ENCODE measurements at places on chromosomes 11 and 22.

- H3K27ac ChIP-seq, result no peak overlapping the region
- DNase-seq, result peak; percentile 34
- no peaks in the 10 kb centered on the region for H3K36me3 ChIP-seq
- no peaks in the 10 kb centered on the region for H3K27me3 ChIP-seq
- peaks cover 15% of the 10 kb centered on the region for H3K4me1 ChIP-seq
These were observed 118.4 kb downstream of the TEAD1 start for GRCh38 chr11:12792590-12792989.

GRCh38 chr11:122339436-122340060 is 223.5 kb upstream of the BLID start:
- H3K36me3 ChIP-seq, result no peaks in the 10 kb centered on the region
- H3K4me3 ChIP-seq, result no peak overlapping the region
- no peaks in the 10 kb centered on the region for H3K27me3 ChIP-seq

DNA sequence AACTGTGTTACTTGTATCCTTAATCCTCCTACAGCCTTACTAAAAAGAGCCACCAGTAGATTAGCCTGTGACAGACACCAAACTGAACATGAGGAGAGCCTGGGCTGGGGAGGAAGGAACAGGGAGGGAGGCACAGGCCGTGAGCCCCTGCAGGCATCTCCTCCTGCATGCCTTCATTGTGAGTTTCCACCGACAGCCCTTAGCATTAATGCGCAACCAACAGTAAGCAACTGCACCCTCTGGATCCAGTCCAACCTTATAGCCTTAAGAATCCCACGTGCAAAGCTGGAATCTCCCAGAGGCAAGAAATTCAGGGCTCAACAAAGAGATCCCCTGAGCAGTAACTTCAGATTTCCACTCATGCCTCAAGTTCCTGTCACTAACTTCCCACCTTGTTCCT is 84.6 kb downstream of the ETS1 start:
- H3K4me1 ChIP-seq, result peaks cover 32% of the 10 kb centered on the region
- H3K27ac ChIP-seq, result no peak overlapping the region
- no peaks in the 10 kb centered on the region for H3K36me3 ChIP-seq
- H3K27me3 ChIP-seq, result no peaks in the 10 kb centered on the region

DNA sequence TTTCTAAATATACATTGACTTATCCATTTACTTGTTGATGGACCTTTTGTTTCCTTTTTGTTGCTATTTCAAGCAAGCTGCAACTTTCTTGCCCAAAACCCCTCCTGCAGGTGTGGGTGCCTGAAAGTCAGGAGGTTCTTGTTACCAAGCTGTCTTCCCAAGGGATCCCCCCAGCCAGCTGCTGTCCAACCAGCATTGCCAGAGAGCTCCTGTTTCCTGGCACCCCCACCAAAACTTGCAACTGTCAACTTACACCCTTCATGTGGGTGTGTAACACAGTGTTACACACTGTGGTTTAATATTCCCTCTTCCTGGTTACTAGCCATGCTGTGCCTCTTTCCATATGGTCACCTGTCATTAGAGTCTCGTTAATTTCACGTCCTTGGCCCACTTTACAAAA is 1.6 kb upstream of the KRTAP5-1 start:
- H3K4me1 ChIP-seq, result no peaks in the 10 kb centered on the region
- no peaks in the 10 kb centered on the region for H3K36me3 ChIP-seq

DNA sequence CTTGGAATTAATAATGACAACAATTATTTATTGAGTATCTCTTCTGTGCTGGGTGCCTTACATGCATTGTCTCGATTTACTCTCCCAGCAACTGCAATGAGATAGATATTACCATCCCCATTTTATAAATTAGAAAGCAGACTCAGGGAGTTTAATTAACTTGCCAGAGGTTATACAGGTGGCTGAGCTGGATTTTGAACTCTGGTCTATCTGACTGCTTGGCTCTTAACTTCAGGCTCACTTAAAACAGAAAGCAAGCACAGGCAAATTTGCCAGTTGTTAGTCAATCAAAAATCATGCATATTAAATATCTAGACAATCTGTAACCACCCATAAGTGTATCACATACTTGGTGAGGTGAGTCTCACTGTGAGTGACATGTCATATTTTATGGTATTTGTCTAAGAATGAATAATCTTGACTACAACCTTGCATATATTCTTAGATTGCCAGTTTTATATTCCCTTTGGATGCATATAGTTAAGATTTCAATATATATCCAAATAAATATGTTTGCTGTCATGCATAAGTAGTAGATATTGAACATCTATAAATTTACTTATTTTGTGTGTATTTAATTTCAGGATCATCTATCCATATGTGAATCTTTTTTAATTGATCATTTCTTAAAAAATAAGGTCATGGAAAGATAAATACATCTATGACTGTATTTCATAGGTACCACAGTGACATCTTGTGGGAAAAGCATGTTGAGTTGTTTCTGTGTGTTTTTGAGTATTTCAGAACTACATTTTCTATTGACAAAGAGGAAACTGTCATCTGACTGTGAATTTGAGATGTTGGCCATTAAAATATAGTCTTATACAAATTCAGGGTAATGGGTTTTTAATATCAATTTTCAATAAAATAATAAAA is 112.0 kb upstream of the ARHGAP42 start:
- DNase-seq, result no peak
- H3K27me3 ChIP-seq, result no peaks in the 10 kb centered on the region
- no peak overlapping the region for H3K27ac ChIP-seq
- no peak overlapping the region for H3K4me3 ChIP-seq
- no peaks in the 10 kb centered on the region for H3K4me1 ChIP-seq
- no peaks in the 10 kb centered on the region for H3K36me3 ChIP-seq

DNA sequence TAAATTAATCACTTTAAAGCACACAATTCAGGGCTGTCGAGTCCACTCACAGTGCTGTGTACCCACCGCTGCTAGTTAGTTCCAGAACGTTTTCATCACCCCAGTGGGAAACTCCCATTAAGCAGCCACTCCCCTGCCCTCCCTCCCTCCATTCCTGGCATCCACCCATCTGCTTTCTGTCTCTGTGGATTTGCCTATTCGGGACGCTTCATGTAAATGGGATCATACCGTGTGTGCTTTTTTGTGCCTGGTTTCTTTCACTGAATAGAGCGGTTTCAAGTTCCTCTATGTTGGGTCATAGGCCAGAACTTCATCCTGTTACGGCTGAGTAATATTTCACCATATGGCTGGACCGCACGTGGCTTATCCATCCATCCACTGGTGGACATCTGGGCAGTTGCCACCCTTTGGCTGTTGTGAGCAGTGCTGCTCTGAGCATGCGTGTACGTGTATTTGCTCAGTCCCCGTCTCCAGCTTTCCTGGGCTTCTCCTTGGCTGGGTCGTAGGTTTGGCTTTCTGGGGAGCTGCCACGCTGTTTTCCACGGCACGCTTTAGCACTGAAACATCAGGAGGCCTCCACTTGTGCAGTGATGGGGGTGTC is 30.1 kb downstream of the ARHGAP8 start:
- H3K36me3 ChIP-seq, result no peaks in the 10 kb centered on the region
- H3K4me1 ChIP-seq, result no peaks in the 10 kb centered on the region
- H3K27me3 ChIP-seq, result no peaks in the 10 kb centered on the region
- no peak overlapping the region for H3K4me3 ChIP-seq

DNA sequence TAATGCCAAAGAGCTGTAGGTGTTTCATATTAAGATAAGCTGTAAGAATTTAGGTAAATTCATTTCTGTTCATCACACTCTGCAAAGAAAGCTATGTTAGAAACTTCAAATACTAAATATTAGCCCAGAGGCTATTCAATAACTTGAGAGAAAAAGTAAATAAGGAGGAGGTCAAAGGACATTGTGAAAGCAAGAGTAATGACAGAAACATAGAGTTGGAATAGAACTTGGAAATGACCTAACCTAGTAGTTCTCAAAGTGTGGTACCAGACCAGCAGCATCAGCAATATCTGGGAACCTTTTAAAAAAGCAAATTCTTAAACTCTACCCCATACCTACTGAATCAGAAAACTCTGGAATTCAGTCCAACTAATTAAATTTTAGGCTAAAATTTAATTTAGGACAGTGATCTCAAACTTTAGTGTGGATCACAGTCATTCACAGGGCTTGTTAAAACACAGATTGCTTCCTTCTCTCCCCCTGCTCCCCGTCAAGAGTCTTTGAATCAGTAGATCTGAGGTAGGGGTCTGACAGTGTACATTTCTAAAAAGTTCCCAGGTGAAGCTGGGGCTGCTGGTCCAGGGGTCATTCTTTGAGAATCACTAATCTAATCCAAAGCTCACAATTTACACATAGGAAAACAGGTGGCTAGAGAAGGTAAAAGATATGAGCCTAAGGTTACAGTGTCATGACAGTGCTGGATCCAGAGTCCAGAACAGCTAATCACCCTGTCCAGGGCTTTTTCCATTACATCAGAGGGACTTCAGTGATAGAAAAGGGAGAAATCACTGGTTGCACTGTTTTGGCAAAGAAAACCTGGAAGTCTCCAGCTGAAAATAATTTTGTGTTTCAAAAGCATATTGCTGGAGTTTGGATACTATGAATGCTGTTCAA is 241.1 kb downstream of the SOX6 start:
- H3K27me3 ChIP-seq, result no peaks in the 10 kb centered on the region
- H3K4me3 ChIP-seq, result no peak overlapping the region
- no peak for DNase-seq
- no peaks in the 10 kb centered on the region for H3K36me3 ChIP-seq
- no peak overlapping the region for H3K27ac ChIP-seq

- no peak overlapping the region for H3K27ac ChIP-seq
- no peaks in the 10 kb centered on the region for H3K36me3 ChIP-seq
- DNase-seq, result no peak
- H3K4me3 ChIP-seq, result no peak overlapping the region
These were observed 22.0 kb downstream of the FZD4 start for GRCh38 chr11:86932924-86933875.

GRCh38 chr11:91850533-91851275 is 373.9 kb upstream of the FAT3 start:
- no peaks in the 10 kb centered on the region for H3K36me3 ChIP-seq
- no peak for DNase-seq
- H3K4me1 ChIP-seq, result no peaks in the 10 kb centered on the region
- H3K27me3 ChIP-seq, result no peaks in the 10 kb centered on the region

- H3K36me3 ChIP-seq, result no peaks in the 10 kb centered on the region
These were observed 1.2 kb upstream of the LMO2 start for GRCh38 chr11:33892906-33893594.

DNA sequence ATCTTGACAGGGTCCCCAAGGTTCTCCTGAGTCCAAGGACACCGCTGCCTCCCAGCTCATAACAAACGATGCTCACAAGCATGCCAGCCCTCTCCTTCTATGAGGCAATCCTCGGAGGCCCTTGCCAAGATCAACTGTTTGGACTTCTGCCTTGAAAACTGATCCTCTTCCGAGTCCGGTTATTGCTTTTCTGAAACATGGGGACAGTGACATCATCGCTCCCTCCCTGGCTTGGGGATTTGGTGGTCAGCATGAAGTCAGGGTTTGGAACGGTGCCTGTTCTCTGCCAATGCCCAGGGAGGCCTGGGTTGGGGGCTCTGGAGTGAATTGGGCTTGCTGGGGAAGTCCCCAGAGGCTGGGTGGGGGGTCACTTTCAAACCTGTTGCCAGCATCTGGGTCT is 149.3 kb downstream of the FBXO7 start:
- no peaks in the 10 kb centered on the region for H3K27me3 ChIP-seq
- no peaks in the 10 kb centered on the region for H3K36me3 ChIP-seq
- DNase-seq, result peak; percentile 40
- H3K27ac ChIP-seq, result peak overlapping the region; percentile 20

DNA sequence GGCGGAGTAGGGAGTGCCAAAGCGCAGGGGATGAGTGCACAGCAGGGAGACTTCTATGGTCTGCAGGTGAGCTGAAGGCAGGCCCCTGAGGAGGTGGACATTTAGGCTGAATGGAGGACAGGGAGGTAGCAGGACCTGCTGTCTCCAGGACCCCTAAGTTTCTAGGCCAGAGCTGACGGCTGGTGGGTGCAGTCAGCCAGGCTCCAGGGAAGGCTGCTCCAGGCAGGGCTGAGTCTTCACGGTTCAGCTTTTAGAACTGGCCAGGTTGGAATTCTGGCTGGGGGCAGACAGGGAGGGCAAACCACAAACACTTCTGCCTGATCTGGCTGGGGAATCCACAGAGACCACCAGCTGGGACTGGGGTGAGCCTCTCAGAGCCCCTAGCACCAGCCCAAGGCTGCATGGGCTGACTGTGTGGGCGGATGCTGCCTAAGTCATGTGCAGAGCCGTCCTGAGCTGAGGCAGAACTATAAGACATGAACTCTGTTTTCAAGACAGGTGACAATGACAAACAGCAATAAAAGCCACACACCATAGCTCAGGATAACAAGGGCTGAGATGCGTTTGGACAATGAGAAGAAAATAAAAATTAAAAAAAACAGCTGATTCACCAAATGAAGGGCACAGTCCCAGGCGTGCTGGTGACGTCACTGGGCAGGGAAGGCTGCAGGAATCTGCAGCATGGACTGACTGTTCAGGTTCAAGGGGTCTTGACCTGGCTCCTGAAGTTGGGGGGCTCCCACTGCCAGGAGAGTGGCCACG is 10.4 kb upstream of the MALAT1 start:
- H3K36me3 ChIP-seq, result no peaks in the 10 kb centered on the region
- H3K4me1 ChIP-seq, result peaks cover 75% of the 10 kb centered on the region
- peak overlapping the region; percentile 99 for H3K27ac ChIP-seq
- no peaks in the 10 kb centered on the region for H3K27me3 ChIP-seq
- DNase-seq, result peak; percentile 92
- H3K4me3 ChIP-seq, result no peak overlapping the region

DNA sequence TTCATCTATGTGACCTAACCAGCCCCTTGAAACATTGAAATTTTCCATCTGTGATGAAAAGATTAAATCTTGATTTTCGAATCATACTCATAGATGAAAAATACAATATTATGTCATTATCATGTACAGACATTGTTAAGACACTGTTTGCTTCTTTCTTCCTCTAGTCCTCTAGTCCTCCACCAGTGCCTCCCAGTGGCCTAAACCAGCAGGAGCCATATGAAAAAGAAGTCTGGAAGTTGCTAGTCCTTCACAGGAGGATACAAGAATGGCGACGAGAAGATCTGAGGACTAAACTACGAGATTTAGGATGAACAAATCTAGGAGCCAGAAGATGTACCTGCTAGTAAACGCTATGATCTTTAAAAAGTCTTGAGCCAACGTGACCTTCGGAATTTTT is 134.1 kb downstream of the SLC17A6 start:
- no peaks in the 10 kb centered on the region for H3K27me3 ChIP-seq
- H3K27ac ChIP-seq, result no peak overlapping the region
- no peaks in the 10 kb centered on the region for H3K36me3 ChIP-seq
- no peak overlapping the region for H3K4me3 ChIP-seq
- DNase-seq, result no peak
- H3K4me1 ChIP-seq, result no peaks in the 10 kb centered on the region

DNA sequence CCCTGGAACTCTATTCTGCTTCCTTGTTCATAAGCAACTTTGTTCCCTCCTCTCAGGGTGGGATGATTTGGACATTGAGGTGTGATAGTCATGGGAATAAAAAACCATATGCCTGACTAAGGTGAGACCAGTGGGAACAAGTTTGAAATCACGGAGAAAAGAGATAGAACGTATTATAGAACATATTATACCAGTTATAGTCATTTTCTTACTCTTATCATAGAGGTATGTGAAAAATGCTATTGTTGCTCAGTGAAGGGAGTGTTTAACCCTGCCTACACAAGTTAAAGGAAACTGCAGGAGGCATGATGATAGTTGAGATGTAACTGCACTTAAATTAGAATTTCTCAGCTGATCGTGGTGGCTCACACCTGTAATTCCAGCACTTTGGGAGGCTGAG is 15.5 kb downstream of the OR6Q1 start:
- no peaks in the 10 kb centered on the region for H3K27me3 ChIP-seq
- H3K4me3 ChIP-seq, result no peak overlapping the region
- no peaks in the 10 kb centered on the region for H3K36me3 ChIP-seq

GRCh38 chr11:111512296-111513239 is at the start of gene BTG4:
BTG4 (minus strand) TSS chr11:111512386; CDS start chr11:111498776, 13,610 bp downstream.
- no peaks in the 10 kb centered on the region for H3K36me3 ChIP-seq
- peaks cover 33% of the 10 kb centered on the region for H3K27me3 ChIP-seq
- no peak within 1 kb of the TSS for H3K4me3 ChIP-seq
- peaks cover 9% of the 10 kb centered on the region for H3K4me1 ChIP-seq
- no peak for DNase-seq
- H3K27ac ChIP-seq, result no peak within 1 kb of the TSS

Data from adrenal gland (tissue), 19 donors.